ENCODE measurements at places on chromosomes 1 and 21.

DNA sequence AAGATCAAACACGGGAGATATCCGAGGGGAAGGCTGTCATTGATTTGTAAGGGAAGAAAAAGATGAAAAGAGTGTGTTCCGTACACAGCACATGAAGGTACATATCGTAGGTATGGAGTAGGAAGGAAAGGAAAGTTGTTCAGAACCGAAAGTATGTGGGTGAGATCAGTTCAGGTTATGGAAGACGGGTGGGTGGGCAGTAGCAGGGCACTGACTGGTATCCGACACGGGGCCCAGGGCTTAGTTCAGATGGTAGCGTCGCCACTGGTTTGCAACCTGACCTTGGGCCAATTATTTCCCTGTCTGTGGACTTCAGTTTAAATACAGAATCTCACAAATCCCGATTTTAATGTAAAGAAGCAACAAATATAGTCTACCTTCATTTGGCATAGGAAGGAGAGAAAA is 27.8 kb upstream of the A3GALT2 start:
- DNase-seq, result peak; percentile 7

DNA sequence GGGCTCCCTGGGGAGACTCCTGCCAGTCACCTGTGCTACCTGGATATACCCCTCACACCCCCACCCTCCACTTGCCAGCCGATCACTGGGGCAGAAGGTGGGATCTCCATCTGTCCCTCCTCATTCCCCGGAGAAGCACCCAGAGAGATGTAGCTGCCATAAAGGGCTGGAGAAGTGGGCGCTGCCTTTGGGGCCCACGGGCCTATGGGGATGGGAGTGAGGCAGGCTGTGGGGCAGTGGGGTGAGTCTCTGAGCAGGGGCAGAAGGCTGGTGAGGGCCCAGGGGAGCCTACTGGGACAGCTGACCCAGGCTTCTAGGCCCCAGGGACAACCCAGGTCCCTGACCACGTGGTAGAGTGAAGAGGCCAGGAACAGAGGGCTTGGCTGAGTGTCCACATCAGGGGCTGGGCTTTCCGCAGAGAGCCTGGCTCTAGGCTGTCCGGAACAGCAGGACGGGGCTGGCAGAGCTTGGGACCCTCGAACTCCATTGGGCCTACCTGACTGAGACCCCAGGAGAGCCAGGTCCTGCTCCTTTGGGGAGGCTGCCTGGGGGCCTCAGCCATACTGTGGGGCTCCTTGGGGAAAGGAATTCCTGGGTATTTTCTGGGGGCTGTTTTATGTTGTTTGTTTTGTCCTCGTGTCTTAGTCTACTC is 205.9 kb upstream of the VAMP3 start:
- no peak for DNase-seq

DNA sequence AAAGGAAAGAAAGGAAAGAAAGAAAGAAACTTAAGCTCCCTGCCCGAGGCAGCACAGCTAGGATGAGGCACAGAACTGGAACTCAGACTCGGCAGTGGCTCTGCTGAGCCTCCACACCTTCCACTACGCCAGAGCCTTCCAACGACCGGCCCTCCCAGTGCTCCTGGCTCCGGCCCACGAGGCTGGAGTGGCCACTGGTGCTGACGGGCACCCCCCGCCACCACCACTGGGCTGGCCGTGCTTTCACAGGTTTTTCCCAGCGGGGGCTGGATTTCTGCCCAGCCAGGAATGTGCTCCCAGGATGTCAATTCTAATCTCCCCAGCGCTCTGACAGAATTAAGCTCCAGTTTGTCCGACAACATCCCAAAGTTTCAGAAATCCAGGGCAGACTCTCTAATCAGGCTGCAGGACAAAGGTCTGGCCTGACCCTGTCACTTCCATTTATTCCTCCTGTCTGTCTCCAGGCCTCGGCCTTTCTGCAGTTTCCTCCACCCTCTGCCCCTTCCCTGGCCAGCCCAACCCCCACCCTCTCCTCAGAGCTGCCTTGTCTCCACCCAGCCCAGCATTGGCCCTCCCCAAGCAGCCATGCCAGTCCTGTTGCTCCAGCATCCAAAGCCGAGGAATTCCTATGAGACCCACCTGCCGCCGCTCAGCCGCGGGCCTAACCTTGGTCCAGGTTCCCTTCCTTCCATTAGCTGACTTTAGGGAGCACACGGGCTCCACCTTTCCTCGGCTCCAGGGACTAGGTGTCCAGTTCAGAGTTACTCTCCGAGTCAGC is 81.9 kb downstream of the CASZ1 start:
- no peak for DNase-seq

- no peak for DNase-seq
Measured at GRCh38 chr1:57066980-57067610, 101.3 kb upstream of the C8B start.

DNA sequence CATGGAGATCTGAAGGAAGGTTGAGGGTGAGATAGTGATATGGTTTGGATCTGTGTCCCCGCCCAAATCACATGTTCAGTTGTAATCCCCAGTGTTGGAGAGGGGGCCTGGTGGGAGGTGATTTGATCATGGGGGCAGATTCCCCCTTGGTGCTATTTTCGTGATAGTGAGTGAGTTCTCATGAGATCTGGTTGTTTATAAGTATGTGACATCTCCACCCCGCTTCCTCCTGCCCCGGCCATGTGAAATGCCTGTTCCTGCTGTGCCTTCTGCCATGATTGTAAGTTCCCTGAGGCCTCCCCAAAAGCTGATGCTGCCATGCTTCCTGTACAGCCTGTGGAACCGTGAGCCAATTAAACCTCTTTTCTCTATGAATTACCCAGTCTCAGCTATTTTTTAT is 451.9 kb upstream of the VAMP3 start:
- no peak for DNase-seq

DNA sequence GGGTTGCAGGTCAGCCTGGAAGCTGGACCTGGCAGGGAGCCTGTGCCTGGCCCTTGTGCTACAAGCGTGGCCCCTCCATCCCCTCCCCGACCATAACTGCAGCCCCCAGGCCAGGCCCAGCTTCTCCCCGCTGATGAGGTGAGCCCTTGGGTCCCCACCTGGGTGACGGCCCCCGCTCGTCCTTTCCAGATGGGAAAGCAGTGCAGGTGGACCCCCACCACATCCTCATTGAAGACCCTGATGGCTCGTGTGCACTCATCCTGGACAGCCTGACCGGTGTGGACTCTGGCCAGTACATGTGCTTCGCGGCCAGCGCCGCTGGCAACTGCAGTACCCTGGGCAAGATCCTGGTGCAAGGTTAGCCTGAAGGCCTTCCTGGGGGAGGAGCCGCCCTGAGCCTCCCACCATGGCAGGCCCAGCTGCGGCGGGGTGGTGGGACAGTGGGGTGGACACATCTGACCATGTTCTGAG is 56.9 kb downstream of the TRIM11 start:
- no peak for DNase-seq

DNA sequence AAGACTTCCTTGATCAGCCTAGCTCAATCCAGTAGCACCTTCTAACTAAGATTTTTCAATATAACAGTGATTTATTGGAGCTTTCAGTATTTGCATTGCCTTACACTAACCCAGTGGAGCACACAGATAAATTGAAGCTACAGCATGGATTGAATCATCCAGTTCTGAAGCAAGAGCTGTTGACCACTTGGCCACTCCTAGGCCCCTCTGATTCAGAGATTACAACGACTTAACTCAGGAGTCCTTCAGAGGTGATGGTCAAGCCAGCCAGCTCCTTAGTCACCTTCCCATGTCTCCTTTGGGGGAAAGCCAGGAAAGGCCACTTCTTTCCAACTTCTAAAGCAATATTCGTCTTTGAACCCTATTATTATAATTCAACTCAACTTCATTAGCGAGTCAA is 151.8 kb downstream of the TENT5C start:
- DNase-seq, result no peak

DNA sequence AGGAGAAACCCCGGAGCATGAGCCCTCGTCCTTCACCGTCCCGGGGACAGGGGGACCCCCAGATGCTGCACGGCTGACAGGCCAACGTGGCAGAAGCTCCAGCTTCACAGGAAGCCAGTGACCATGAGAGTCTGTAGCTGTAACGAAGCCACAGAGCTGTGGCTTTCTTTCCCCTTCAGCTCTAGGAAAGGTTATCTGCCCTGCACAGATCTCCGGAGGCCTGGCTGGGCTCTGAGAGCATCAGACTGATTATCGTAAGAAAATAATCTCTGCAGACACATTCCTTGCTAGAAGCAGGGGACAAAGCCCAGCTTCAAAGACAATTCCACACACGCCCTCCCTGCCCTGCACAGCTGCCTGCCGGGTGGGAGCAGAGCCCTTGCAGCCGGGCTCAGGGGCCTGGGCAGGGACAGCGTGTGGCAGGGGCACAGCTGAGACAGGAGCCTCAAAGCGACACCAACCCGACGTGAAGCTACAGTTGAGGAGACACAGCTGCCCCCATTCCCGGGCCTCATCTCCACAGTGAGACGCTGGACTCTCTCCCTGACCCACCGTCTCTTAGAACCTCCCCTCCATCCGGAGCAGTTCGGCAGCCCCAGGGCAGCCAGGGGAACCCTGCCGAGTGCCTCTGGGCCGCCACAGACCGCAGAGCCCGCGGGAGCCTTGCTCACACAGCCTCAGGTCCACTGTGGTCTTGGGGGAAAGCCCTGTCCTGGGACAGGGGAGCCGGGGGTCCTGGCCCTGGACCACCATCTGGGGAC is 30.6 kb downstream of the POFUT2 start:
- no peak for DNase-seq

- no peak for DNase-seq
Measured at GRCh38 chr21:34690041-34690792, 21.4 kb downstream of the CLIC6 start.

DNA sequence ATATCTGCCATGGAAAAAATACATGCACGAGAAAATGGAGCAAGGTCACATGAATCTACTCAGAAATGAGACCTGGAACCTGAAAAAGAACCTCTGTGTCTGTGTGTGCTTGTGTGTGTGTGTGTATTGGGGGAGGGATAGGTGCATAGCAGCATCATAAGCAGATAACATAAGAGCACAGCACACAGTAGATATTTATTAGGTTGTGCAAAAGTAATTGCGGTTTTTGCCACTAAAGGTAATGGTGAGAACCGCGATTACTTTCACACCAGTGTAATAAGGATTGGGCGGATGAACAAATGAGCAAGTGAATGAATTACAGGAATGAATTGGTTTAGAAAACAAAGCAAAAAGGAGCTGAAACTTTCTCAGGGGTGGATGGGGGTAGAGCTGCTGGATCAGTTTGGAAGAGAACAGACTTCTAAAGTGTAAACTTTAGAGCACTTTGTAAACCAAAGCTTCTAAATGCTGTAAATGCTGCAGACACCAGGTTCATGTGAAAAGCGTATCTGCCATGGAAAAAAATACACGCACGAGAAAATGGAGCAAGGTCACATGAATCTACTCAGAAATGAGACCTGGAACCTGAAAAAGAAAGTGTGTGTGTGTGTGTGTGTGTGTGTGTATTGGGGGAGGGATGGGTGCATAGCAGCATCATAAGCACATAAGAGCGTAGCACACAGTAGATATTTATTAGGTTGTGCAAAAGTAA is 156.9 kb downstream of the TOMM20 start:
- no peak for DNase-seq

- no peak for DNase-seq
Measured at GRCh38 chr1:172154551-172154950, 265.9 kb upstream of the C1orf105 start.

DNA sequence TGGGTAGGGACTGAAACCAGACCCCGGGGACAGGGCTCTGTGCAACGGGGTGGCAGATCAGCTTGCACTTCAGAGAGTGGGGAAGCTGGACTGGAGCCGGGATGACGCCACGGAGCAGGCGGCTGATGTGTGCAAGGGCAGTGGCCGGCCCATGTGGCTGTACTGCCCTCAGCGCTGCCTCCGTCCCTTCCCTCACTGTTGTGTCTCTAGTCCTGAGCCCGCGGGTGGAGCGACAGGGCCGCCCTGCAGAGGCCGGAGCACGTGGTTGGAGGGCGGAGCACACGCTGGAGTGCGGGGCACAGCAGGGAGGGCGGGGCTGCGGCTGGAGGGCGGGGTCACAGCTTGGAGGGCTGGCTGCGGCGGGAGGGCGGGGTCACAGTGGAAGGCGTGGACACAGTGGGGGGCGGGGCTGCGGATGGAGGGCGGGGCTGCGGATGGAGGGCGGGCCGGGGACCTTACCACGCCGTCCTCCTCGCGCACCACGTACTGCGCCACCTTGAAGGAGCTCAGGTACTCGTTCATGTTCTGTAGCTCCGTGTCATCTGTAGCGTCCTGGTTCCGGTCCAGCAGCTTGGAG is 52.4 kb downstream of the CHD5 start:
- peak; percentile 48 for DNase-seq

DNA sequence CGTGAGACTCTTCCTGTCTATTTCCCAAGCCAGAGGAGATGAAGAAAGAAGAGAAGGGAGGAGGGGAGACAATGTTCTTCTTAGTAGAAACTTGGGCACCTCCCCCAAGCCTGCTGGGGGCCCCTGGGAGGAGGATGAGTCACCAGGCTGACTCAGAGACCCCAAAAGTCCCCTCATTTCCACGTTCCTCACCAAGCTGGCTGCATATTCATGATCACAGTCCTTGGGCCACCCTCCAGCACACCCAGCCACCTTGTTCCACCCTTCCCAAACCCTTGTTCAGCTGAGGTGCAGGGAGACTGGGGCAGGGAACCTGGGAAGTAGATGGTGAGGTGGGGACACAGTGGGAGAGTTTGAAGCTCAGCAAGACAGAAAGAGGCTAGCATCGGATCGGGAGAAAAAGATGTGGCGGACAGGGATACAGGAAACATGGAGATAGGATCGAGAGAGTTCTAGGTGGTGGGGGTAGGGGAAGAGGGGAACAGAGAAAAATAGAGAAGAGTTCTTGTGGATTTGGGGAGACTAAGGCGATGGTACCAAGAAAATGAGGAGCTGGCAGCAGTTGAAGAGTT is 712 bp downstream of the RAB13 start:
- peak; percentile 68 for DNase-seq

GRCh38 chr1:151009206-151009587 is 948 bp downstream of the PRUNE1 start:
- DNase-seq, result no peak

- no peak for DNase-seq
Measured at GRCh38 chr1:159214149-159214760, 9.6 kb downstream of the ACKR1 start.

GRCh38 chr1:43329995-43330751 is 7.4 kb upstream of the MPL start:
- DNase-seq, result peak; percentile 67

DNA sequence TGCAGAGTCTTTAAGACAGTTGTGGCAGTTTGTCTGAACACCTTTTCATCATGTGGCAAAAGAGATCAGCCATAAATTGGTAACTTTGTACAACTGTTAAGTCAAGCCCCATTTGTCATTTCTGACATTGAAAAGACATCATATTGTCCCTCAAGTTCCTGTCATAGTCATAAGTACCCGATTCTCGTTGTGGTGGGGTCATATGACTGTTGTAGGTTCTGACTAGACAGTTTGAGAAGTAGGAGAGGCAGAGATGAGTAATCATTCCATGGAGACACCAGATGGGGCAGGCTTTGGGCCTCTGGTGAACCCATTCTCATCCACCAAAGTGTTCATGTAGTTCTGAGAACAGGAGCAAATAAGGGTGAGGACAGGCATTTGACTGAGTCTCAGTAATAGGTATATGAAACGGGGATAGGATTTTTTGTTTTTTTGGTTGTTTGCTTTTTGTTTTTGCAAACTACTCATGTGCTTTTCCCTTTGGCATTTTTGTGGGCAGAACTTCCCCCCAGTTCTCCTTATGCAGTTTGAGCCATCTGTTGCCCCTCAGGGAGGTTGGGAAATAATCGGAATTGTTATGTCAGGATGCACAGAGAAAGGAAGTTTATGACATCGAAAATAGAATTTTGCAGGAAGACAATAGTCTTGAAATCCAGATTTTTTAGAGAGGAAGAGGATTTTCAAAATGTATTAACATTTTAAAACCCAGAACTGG is 86.9 kb upstream of the KCNE2 start:
- DNase-seq, result peak; percentile 37

GRCh38 chr21:38839328-38840286 is 33.9 kb downstream of the ETS2 start:
- peak; percentile 25 for DNase-seq

Measured in stimulated activated CD8-positive, alpha-beta memory T cell treated with anti-CD3 and anti-CD28 coated beads, Interleukin-15, amount 100 ng/mL, for 48 hours (primary cell).